Left cardiac atrium (tissue), 4 donors: ENCODE measurements at places on chromosomes 13 and 19. TPM values are rescaled to one million over a fixed set of nuclear protein-coding genes. Genes with fewer than 3 reads are reported as not detected.

KCNRG gene
- total RNA-seq: not detected

DNA sequence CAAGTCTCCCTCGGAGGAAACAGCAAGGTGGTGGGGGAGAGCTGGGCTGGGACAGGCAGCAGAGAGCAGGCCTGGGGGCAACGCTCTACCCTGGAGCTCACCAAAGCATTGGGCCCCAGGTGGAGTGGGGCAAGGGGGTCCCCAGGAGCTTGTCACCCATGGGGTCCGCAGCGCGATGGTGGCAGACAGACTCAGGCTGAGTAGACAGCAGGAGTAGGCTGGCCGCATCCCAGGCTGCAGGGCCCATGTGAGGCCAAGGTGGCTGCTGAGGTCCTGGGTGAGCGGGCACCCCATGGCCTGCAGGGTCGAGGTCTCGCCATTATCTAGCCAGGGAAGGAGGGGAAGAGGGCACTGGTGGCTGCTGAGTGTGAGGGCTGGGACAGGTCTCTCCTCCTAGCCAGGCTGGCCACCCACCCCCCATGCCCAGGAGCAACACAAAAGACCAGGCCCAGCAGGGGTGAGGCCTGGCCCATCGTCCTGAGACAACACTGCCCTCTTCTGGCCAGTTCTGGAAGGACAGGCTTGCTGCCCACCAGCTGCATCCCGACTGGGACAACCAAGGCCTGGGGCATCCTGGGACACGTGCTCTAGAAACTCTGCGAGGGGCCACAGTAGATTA, 33.1 kb downstream of the CEBPG start:
- DNase-seq: peak; percentile 65

- DNase-seq: no peak
These were observed 326.0 kb downstream of the GPC6 start for GRCh38 chr13:93552596-93552995.

ICAM5 gene
- total RNA-seq: 0.71 TPM

- DNase-seq: no peak
These were observed 85.0 kb downstream of the SACS start for GRCh38 chr13:23348262-23349127.

DNA sequence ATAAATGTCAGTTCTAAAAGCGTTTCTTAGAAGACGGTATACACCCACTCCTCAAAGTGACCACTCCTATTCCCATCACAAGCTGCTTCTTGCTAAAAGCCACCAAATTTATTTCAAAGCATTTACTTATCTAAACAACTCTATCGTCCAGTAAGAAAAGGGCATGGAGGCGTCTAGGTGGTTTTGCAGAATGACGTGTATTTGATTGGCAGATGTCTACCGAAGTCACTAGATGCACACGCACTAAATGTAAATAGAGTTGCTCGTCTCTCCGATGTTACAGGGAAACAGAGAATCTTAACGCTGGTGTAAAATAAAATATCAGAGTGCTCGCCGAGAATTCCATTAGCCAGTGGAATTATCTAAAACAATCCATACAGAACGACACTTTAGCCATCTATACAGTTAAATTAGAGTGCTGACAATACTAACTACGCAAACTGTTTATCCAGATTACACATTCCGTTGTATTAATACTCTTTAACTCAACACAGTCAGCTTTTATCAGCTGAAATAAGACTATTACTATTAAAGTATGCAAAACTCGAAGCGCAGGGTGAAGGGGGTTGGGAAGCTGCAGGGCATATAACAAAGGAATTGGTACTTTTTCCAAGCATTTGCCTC, 1.9 kb downstream of the KLF12 start:
- no peak for DNase-seq

- DNase-seq: no peak
These were observed 13.5 kb upstream of the COMP start for GRCh38 chr19:18804643-18805042.

- DNase-seq: no peak
These were observed 14.1 kb downstream of the UBAC2 start for GRCh38 chr13:99214731-99215130.

DNA sequence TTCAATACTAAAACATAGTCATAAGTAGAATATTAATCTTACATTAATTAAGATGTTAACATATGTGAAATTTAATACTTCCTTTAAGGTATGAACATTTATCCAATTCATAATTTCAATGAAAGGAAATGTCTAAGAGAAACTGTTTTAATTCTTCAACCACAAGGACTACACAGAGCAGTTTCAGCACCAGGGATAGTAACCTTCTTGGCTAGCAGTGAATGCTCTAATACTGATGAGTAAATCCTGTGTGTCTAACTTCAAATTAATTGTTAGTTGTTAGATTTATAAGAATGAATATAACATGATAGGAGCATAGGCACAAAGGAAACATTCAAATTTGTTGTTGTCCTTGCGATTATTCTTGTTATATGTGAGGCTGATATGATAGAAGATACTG, 15.6 kb upstream of the NBEA start:
- no peak for DNase-seq

KDELR1 gene
- 81.4 TPM for total RNA-seq

DNA sequence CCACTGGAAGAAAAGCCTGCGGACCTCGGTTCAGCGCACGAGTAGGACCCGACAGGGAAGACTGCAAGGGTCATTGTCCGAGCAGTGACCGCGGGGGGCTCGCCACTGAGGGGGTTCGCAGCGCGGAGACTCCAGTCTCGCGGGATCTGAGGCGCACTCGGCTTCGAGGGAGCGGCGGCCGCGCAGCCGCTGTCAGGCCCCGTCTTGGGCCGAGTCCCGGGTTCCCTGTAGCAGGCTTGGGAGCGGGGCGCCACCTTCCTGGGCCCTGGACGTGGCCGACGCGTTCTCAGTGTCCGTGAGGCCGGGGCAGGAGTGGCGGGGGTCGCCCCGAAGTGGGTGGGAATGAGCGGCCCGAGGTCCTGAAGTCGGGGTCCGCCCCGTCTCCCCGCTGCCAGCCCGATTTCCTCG, 474 bp upstream of the FAM174C start:
- no peak for DNase-seq

DNA sequence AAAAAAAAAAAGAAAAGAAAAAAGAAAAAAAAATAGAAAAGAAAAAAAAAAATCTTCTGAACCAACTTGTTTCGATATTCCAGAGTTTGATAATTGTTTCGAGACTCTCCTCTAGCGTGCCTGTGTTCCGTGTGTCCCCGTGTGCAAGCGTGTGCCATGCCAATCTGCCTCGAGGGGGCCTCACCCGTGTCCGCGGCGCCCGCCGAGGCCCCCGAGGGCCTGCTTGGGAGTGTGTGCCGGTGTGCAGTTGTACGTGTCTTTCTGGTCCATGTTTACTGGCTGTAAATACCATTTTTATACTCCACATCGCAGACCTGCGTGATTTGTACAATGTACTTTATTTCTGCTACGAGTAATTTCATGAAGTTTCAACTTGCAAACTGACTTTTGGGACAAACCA, 69.9 kb upstream of the NFIC start:
- DNase-seq: no peak

DNA sequence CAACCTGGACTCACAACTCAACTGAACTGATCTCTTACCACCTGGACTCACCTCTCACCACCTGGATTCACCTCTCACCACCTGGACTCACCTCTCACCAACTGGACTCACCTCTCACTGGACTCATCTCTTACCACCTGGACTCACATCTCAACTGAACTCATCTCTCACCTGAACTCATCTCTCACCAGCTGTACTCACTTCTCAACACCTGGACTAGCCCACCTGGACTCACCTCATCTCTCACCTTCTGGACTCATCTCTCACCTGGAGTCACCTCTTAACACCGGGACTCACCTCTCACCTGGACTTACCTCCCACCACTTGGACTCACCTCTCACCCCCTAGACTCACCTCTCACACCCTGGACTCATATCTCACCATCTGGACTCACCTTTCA, 7.3 kb upstream of the CASP14 start:
- DNase-seq: no peak

GRCh38 chr19:13526552-13526951, 20.3 kb upstream of the CACNA1A start:
- no peak for DNase-seq

DNA sequence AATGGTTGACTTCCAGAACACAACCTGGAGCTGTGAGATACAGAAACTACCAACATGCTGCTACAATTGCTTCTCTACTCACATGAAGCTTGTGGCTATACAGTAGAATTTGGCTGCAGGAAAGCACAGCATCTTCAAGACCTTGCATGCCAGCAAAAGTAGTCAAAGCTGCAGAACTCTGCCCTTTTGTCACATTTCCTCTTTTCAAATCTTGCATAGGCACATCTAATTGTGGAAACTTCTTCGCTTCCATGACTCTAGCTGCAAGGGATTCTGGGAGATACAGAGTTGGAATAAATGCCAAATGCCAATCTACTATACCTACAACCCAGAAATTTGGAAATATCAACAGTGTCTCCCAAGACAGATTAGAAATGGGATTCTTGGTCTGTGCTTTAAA, 462.2 kb downstream of the FOXO1 start:
- no peak for DNase-seq

PSG7 gene
- not detected for total RNA-seq

CYP4F8 gene
- not detected for total RNA-seq

DNA sequence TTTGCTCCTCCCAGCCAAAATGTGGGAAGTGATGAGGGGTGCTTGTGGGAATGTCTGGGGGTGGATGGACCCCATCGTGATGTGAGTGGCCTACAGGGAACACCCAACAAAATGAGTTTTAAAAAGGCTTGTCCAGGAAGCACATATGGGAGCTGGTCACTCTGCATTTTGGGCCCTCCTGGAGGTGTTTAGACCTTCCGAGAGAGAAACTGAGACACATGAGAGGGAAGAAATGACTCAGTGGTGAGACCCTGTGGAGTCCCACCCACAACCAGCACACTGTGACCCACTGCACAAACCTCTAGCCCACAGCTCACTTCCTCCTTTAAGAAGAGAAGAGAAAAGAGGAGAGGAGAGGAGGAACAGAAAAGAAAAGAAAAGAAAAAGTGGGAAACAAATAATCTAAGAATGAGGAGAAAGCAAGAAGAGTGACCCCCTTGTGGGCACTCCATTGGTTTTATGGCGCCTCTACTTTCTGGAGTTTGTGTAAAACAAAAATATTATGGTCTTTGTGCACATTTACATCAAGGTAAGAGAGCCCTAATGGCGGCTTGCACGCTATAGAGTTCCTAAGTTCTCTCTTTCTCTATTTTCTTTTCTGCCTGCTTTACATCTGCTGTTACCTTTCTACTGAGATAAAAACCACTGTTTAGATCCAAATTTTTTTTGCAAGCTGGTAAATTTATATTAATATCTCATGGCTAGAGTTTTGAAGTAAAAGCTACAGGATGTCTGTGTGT, 13.3 kb upstream of the LILRB1 start:
- DNase-seq: no peak

DNA sequence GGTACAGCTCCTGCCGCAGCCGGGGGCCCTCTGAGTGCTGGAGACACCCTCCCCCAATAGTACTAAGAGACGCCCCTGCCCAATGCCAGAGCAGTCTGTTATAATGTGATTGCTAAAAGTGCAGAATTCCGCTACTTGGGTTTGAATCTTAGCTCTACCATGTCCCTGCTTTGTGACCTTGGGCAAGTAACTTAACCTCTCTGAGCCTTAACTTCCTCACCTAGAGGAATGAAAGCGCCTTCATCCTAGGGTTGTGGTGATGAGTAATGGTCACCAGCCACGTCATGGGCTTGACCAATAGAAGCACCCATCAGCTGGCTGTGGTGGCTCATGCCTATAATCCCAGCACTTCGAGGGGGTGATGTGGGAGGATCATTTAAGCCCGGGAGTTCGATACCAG, 6.5 kb downstream of the PLEKHG2 start:
- DNase-seq: no peak

FPR1 gene
- 14.5 TPM for total RNA-seq

GRCh38 chr19:45402298-45403061, 2.4 kb downstream of the PPP1R13L start:
- peak; percentile 65 for DNase-seq

- no peak for DNase-seq
These were observed 16.5 kb downstream of the RXFP2 start for GRCh38 chr13:31755803-31756212.

DNA sequence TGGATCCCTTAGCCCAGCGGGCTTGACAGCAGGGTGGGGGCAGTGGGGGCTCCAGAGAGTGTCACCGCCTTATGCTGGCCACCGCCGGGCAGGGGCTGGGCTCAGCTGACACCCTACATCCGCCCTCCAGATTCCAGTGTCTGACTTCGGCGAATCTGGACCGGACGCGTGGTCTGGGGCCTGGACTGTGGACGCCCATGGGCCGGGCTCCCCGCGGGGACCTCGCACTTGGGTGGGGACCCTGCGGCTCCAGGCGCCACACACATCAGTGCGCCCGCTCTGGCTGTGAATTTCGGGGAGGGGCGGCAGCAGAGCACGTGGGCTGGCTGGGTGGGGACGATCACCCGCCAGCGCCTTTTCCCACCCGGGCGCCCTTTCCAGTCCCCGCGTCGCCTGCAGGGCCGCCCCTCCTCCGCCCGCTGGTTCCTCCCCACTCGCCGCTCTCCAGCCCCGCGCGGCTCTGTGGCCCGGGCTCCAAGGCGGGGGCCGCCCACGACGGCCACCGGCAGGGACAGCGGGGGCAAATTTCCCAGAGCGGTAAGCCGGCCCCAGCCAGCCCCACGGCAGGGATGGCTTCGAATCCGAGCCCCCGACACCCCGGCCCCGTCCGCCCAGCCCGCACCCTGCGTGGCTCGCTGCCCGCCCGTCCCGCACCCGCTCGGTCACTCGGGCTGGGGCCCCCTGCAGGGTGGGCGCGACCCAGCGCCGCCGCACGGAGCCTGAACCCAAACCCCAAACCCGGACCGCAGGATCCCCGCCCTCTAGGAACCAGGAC, 23.3 kb upstream of the ZNF99 start:
- DNase-seq: peak; percentile 28

DCT gene
- 0.09 TPM for total RNA-seq

DNA sequence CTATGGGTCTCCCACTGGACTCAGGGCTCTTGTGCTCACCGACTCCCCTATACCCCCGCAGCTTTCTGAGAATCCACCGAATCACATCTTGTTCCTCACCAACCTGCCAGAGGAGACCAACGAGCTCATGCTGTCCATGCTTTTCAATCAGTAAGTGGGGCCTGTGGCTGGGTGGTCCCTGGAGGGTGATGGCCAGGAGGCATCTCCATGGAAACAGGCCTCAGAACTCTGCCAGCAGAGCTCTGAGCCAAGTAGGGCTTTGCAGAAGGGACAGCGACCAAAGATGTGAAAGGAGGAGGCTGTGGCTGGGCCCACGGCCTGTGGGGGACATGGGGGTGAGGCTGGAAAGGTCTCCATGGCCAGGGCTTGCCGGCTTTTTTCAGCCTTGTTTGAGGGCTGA, 11.8 kb upstream of the MIA start:
- no peak for DNase-seq

PRTN3 gene
- not detected for total RNA-seq

HSH2D gene
- total RNA-seq: 0.16 TPM

ZNF415 gene
- total RNA-seq: 19.5 TPM

GRCh38 chr13:92838786-92839185, 387.8 kb upstream of the GPC6 start:
- no peak for DNase-seq

COL4A1 gene
- 456 TPM for total RNA-seq

- no peak for DNase-seq
These were observed 111.4 kb upstream of the C1QTNF9B start for GRCh38 chr13:24008679-24009078.

- DNase-seq: no peak
These were observed 1366.6 kb upstream of the MIR17HG start for GRCh38 chr13:89980896-89981295.

- DNase-seq: no peak
These were observed 133.4 kb upstream of the FNDC3A start for GRCh38 chr13:48842316-48842715.

BAX gene
- 28.8 TPM for total RNA-seq
